Activated T-helper 1 cell treated with anti-CD3 and anti-CD28 coated beads, Interleukin-2, amount 50 U/mL, for 16 hours (primary cell): ENCODE measurements at places on chromosomes 2 and 18.

DNA sequence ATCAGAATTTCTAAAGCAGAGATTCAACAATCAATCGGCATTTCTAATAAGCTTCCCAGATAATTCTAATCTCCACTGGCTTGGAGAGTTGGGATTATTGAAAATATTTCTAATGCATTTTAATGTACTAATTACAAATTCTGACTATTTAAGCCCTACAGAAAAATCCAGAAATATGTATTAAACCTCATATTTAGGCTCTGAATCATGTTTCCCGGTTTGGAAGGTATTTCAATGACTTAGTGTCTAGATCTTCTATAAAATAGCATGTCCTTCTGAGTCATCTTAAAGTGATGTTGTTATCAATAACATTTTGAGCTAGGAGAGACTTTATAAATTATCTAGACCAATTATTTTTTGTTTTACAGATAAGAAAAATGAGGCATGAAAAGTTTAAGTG lies 258.8 kb upstream of the NRXN1 start:
- DNase-seq, result no peak

- no peak for DNase-seq
Measured at GRCh38 chr2:225637259-225637658, 237.7 kb downstream of the NYAP2 start.

GRCh38 chr18:47758000-47758399 lies 172.5 kb downstream of the SMAD2 start:
- no peak for DNase-seq

GRCh38 chr2:172556284-172557033 lies 569 bp downstream of the PDK1 start:
- peak; percentile 22 for DNase-seq

GRCh38 chr2:70745276-70745825 lies 22.6 kb downstream of the ADD2 start:
- no peak for DNase-seq
